ENCODE measurements at places on chromosomes 4 and X.

DNA sequence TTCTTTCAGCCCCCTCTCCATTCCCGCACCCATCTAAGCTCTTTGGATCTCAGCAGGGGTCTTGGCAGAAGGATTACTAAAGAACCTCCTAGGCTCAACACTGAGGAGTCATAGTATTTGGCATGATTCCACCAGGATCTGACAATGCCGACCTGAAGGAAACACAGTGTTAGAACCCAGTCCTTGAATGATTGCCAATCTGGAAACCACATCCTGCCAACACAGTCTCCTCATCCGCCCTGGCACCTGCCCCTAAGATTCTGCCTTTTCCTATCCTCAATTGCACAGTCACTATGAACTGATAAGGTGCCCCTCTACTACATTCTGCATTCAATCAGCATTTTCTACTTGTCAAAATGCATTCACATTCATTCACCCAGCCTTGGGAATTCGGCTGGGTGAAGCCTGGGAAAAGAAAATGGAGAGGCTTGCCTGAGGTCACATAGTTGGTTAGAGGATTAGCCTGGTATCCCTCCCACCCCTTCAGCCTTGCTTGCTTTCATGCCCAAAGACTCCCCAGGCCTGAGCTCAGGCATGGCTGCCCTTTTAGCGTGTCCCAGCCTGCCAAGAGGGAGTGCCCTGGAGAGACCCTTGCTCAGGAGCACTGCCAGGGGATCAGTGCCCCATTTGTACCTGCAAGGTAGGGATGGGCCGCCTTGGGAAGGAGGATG is 2.2 kb upstream of the CLDN2 start:
- DNase-seq = no peak

DNA sequence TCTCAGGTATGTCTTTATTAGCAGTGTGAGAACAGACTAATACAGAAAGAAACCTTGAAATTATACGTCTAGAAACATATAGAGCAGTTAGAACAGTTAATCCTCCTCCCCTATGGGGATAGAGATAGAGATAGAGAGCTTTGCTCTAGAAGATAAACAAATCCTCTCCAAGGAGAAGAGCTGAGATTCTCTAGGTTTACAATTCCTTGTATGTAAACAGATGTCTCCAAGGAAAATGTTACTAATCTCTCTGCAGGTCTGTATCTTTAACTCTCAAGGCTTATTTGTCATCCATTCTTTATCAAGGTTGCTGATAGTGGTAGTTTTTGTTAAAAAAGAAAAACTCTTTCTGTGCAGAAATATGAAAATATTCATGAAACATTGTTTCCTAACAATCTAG is 282.1 kb upstream of the GIMD1 start:
- DNase-seq = no peak

DNA sequence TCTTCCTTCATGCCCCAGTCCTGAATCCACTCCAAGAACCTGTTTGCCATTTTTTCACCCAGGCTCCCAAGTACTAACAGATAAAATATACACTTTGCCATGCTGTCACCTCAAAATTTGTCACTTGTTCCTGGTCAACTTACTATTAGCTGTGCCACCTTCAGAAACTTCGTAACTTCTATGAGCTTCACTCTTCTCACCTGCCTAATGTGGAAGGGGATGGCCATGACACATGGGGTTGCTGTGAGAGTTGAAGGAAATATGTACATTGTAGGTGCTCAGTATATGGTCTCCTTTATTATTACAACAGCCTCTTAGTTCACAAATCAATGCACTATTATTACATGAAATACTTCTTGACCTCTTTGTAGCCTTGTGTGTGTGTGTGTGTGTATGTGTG is 10.4 kb downstream of the TMSB4X start:
- no peak for DNase-seq

- no peak for DNase-seq
Measured at GRCh38 chrX:136866337-136867095, 14.0 kb downstream of the RBMX start.

DNA sequence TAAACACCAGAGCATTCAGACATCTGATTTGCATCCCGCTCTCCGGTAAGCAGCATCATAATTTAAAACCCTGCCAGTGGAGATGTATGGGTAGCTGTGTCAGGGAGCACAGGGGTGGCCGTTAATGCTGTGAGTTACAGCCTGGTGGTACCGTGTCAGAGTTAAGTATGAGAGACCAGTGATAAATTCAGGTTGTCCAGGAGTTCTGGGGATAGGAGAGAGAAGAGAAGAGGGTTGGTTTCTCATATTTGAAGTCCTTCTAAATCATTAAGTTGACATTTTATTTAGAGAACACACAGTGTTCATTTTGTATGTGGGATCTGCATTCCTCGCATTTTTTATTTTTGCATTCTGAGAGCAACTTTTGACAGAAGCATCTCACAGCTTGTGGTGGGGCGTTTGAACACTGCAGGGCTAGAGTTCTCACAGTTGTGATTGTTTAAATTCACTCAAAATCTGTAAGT is 157.6 kb downstream of the DCLK2 start:
- no peak for DNase-seq

GRCh38 chr4:127959794-127960193 is 5.2 kb downstream of the MFSD8 start:
- no peak for DNase-seq

GRCh38 chr4:146890301-146890700 is 55.4 kb downstream of the TTC29 start:
- no peak for DNase-seq

- DNase-seq = peak; percentile 3
Measured at GRCh38 chrX:40098264-40099054, 701 bp upstream of the BCOR start.

GRCh38 chr4:79662651-79663050 is 254.6 kb upstream of the GK2 start:
- DNase-seq = no peak

GRCh38 chr4:6474705-6475457 is 2.5 kb upstream of the PPP2R2C start:
- DNase-seq = no peak

GRCh38 chr4:119118397-119118796 is 17.2 kb upstream of the MYOZ2 start:
- no peak for DNase-seq
